ENCODE measurements at places on chromosomes 5 and 9.

DNA sequence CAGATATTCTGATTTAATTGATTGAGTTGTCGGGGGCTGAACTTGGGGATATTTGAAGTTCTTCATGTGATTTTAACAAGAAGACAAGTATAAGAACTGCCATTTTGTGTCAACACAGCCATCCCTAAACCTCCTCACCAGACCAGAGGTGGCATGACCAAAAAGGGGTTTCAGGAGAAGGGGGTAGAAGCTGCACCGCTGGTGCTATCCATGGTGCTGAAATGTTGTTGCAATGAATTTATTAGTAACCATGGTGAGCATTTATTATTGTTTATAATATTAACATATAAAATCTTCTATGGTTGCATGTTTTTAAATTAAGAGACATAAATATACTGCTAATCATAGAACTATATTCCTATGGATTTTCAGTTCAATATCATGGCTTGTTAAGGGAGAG, 72.3 kb downstream of the GNA14 start:
- DNase-seq = no peak

DNA sequence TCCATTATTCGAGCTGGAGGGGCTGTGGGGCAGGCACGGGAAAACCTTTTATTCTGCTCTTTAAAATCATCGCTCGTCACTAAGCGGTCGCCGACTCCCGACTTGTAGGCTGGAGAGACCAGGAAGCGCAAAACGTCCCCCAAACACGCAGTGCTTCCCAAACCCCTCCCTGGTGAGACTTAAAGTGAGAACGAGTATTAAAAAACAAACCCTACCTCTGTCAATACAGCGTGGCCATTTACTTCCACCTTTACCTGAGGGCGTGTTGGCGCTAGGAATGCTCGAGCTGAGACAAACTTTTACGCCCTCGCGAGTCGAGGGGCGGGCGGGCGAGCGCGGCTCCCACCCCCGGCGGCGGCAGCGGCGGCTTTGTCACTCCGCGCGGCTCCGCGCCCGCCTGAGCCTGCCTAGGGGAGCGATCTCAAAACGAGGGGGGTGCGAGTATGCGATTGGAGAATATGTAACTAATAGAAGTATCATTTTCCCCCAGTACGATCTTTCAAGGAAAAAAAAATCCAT, at the start of gene NR2F1-AS1:
Gene NR2F1-AS1 (minus strand): TSS at position 293 of the 519 bp plus-strand sequence.
- DNase-seq = no peak

- DNase-seq = no peak
Measured at GRCh38 chr9:130466537-130467217, 21.9 kb downstream of the ASS1 start.

DNA sequence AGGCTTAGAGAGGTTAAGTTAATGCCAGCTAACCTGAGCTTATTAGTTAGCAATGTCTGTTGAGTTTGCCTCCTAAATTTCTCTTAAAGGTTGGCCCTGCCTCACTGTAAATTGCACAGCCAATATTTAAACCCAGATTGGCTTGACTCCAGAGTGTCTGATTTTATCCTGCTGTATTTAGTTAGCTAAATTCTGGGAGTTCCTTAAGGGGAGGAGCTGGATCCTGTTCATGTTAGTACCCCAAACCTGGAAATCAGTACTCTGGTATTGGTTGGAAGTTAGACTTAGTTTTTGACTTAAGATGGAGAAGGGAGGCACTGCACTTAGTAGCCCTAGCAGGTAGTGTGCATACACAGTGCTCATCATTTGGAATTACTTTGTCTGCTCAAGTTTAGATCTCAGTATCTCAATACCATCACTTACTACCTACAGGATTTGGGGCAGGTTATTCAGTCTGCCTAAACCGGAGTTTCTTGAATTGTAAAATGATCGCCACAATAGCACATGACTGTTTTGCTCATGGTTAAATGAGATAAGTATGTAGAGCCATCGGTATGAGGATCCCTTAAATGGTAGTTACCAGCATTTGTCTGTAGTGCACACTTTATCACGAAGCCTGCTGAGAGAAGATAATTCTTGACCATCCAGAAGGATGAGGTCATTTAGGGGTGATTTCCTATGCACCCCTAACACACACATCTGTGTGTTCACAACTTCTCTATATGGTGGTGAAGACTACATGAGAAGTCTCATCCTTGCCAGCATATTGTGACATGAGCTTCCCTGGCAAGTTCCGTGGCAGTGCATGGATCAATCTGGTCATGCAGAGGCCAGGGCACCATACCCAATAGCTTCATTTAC, 264.8 kb upstream of the TRIM32 start:
- DNase-seq = no peak

DNA sequence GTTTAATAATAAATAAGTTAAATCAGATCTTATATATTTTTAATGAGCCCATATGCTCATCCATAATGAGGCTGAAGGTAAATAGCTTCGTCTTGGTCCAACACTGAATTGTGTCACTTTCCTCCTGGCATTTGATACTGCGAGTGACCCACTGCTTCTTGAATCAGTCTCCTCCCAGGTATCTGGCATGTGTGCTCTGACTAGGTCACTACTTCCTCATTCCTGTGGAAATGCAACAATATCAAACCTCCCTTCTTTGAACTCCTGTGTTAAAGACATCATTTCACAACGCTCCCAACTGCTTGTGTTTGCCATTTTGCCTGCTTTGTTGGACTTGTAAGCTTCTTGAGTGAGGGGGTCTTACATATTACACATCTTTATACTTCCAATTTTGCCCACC, 157.7 kb downstream of the SLC24A2 start:
- DNase-seq = no peak

DNA sequence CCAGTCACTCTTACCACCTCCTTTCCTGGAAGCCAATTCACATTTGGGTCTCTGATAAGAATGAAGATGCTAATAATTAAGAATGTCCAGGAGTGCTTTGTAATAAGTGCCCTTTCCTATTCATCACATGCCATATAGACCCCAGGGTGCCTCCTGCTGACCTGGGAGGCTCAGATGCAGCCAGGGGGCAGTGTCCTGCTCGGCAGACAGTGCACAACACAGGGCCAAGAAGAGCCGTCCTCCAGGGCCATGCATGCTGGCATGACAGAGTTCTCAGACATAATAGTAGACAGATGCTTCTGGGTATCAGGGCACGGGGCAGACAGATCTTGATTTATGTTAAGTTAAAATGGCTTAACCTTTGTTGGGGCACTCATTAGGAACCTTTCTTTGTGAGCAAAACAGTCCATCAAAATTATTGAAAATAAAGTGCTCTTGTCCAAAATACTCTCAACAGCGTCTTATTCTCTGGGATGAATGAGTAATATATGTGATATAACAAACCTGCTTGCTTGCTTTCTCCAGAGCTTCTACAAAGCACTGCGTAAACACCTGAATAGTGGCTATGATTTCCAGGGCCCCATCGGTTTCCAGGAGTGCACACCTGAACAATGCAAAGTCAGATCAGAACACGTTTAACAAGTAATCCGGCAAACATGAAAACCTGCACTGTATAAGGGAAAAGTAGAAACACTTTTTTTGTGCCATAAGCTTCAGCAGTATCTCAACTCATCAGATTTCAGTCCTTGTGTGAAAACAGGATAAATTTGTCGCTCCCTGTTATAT, 192.7 kb downstream of the FANCC start:
- no peak for DNase-seq

- no peak for DNase-seq
Measured at GRCh38 chr9:95023217-95024003, 294.1 kb downstream of the FANCC start.

DNA sequence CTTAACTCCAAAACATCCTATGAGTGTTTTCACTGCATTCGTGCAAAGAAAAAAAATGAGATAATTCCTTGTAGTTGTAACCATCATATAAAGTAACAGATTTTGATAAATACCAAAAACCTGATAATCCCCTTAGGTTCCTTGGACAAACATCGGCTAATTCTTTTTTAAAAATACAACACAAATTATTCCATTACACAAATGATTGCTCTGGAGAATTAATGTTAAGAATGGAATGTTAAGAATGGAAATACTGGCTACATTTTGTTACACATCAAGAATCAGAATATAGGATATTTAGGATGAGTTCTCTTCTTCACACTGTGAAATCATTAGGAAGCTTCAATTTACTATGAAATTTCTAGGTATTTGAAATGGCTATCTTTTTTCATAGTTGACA, 139.4 kb downstream of the LPAR1 start:
- no peak for DNase-seq

DNA sequence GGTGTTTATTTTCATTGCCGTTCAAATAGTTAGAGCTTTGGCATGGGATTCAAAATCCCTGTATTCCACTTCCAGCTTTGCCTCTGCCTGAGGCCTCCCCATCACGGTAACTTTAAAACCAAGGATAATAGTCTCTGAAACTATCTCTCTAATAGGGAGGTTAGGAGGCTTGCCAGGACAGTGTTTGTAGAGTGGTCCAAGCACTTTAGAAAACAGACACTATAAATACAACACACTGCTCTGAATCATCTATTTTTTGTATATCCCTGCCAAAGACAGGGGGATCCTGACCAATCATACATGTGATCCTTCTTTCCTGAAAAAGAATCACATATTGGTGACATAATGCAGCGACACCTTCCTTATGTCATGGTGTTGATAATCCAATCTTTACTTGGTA, 326.8 kb downstream of the BNC2 start:
- DNase-seq = no peak

GRCh38 chr9:128575469-128575868, 23.1 kb downstream of the SPTAN1 start:
- no peak for DNase-seq

- no peak for DNase-seq
Measured at GRCh38 chr5:28391277-28391676, 1352.9 kb upstream of the CDH9 start.

GRCh38 chr5:91403438-91403837, 20.3 kb upstream of the ARRDC3 start:
- DNase-seq = no peak

DNA sequence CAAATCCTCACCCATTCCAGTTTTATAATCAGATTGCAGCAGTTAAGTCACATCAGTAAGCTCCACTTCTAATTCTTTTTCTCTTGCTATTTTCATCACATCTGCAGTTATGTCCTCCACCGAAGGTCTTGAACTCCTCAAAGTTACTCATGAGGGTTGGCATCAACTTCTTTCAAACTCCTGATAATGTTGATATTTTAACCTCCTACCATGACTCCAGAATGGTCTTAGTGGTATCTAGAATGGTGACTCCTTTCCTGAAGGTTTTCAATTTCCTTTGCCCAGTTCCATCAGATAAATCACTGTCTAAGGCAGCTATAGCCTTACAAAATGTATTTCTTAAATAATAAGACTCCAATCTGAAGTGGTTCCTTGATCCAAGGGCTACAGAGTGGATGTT, 53.8 kb upstream of the EDIL3 start:
- DNase-seq = no peak

DNA sequence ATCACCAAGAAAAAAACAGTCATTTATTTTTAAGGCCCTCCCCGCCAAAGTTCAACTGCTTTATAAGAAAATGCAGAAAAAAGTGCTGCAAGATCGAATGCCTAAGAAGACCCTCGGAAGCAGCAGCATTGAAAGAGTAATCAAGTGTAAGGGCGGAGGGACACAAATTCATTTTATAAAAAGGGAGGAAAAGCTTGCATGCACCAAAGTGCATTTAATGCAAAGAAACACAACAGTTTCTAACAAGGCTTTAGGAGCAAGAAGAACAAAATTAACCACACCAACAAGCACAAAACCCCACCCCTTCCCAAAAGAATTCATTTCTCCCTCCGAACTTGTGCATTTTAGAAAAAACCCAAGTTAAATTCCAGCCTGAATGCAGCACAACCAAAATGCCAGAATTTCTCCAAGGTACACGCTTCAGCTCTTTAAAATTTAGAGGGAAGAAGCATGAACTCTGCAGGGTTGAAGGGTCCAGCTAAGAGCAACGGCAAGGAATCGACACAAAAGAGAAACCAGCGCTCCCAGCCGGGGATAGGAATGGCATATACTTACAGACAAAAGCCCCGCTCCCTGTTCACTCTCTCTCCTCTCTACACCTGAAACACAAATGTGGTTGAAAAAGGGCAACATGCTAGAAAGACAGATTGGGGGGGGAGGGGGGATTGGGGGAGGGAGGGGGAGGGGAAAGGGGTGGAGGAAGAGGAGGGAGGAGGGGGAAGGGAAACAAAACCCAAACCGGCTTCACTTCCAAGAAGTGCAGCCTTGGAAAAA, at the start of gene NREP:
Gene NREP (minus strand): TSS at position 614 of the 774 bp plus-strand sequence. CDS start 1,422 bp downstream, outside the sequence.
- no peak for DNase-seq

Measured in effector memory CD4-positive, alpha-beta T cell (primary cell).